ENCODE measurements at places on chromosomes 16 and 17.

GRCh38 chr16:12340151-12340733 is 363.7 kb downstream of the SNX29 start:
- no peak for DNase-seq

DNA sequence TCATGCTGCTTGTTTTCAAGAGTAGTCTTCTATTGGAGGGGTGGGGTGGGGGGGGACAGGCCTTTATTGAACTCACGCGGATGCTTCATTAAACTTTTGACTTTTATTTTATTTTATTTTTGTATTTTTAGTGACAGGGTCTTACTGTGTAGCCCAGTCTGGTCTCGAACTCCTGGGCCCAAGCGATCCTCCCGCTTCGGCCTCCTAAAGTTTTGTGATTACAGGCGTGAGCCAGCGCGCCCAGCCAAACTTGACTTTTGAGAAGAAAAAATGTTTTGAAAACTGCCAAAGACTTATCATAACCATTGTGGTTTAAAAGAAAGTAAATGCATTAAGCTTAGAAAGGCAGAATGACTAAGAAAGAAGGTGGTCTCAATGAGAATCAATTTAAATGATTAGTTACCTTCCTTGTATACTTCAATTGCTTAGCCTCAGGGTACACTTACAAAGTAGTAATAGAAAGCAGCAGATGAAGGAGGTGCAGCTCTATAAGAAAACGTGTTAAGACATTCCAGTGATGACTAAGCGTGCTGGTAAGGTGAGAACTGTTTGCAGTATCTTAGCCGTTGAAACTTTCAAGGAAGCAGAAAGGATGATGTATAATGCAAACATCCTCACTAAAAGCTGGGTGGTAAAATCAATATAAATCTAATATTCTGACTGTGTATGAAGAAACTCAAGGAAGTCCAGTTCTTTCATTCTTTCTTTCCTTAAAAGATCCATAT is 1.2 kb downstream of the AP2B1 start:
- no peak for DNase-seq

DNA sequence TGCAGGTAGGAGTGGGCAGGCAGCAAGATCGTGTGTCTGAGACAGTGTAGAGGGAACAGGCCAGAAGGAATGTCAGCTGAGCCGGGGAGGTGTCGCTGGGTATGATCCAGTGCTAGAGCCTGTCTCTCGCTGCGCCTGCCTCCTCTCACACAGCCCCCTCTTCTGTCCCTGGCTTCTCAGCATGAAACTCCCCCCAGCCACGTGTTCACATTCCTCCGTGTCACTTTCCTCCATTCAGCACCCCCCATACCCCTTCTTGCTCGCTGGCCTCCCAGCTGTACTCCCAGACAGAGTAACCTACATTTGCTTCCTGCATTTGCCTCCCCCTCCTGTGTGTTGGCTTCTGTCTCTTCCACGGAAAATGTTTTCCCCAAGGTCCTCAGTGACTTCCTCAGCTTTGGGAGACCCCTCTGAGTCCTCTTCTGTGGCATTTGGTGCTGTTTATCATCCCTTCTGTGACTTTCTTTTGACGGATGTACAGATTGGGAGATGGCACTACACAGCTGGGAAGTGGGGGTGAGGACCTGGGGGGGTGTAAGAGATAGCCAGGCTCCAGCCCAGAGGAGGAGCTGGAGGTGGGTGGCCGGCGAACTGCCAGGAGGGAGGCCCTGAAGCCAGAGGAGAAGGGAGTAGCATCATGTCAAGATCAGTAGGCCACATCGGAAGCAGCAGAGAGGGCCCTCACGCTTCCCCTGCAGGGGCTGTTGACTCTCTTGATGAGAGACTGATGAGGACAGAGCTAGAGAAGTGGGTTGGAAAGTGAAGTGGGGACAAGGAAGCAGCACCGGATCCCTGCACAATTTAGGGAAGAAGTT is 19.2 kb downstream of the SGF29 start:
- no peak for DNase-seq

GRCh38 chr16:64450177-64450576 is 671.7 kb downstream of the CDH11 start:
- DNase-seq, result no peak
